ENCODE measurements at places on chromosomes 12 and 14.

DNA sequence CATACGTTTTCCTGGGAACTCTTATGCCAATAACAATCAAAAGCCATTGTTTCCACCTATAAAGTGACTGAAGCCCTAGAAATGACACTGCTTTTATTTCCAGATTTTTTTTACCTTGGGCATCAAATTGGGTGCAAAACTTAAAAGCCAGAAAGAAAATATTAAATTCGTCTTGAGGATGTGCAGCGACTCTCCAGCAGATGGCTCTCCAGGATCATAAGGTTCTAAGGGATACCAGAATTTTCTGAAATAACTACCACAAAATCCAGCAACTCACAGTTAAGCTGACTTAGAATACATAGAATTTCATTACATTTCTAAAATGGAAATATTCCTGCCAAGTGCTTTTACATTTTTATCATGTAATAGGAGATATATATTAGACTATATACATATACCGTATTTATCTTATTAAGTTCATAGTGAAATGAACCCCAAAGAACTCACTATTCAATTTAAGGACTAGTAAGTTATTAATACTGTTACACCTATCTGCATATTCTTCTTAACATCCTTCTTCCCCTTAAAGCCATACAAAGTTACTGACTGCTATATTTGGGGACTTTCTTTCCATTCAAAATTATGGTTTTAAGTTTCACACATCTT is 44.0 kb downstream of the ARMH4 start:
- DNase-seq = peak; percentile 92

DNA sequence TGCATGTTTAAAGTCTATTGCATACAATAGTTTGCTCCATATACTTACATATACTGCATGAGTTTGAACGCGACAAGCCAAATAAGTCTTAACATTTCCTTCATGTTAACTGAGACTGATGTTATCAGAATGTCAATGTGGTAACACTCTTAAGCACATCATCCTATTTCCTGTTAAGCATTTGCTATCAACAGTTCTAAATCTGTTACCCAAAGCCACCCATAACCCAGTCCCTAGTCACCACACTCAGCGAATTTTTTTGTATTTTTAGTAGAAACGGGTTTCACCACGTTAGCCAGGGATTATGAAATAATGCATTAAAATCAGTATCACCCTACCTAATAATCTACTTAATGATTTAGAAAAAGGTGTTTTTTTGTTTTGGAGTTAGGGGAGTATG is 39.4 kb downstream of the HNRNPC start:
- DNase-seq = no peak

GRCh38 chr12:79400481-79400880 is 290.3 kb downstream of the PAWR start:
- DNase-seq = no peak

GRCh38 chr14:44372231-44372630 is 134.9 kb downstream of the FSCB start:
- DNase-seq = no peak

- DNase-seq = no peak
These were observed 156.1 kb upstream of the FSCB start for GRCh38 chr14:44663136-44663535.

Data from spinal cord (tissue), 10 donors.